ENCODE measurements at places on chromosomes 1 and 21.

DNA sequence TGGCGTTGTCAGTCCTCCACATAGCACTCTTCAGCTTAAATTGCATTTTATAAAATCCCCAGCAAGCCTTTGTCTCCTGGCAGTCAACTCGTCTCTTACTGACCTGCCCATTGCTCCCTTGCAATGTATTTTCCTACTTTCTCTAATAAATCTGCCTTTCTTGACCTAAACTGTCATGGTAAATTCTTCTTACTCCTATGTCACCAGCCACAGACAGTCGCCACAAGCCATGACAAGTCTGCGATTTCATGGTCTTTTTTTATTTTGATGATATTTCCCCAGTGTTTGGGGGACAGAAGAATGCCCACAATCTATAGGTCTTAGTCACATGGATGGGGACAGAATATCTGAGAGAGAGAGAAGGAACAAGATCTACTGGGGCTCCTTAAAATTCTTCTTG lies 8.4 kb downstream of the IFNAR2 start:
- no peak for DNase-seq

- DNase-seq: no peak
Measured at GRCh38 chr1:1082239-1082775, 8.2 kb upstream of the RNF223 start.

DNA sequence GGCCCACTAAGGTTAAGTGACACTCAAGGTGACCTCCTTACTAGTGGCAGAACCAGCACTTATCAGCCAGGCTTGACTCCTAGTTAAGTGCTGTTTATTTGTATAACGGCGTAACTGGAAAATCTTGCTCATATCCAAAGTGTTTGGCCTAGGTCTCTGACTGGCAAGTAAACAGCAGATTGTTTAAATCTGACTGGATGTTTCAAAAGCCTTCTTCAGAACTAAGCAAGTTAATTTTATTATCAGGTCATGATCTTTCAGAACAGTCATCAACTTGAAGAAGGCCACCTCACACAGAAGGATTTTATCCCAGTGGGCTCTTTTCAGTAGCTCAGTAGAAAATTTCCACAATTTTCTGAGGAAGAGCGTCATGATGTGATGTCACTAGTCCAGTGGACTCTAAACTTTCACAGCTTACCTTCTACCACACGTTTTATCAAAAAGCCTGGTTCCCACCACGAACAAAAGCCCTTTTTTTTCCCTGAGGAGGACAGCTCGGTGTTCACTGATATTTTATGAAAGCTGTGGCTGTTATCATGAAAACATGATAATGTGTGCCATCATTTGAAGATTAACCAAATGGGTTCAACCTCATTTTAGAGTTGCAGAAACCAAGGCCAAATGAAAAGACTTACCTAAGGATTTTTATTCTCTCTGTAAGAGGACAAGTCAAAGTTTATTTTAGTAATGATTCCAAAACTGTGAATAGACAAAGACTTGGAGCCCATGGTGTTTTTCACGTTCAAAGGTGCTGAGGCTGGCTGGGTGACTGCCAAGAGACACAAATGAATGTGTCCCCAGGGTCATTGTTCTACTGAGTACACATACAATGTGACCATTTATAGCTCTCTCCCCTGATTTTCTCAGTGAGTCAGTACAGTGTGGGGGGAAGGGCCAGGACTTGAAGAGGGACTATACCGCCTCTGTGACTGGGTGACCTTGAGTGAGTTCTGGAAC lies 9.1 kb downstream of the SGIP1 start:
- no peak for DNase-seq

- DNase-seq: no peak
Measured at GRCh38 chr1:108877348-108878159, 769 bp downstream of the GPSM2 start.

- DNase-seq: peak; percentile 2
Measured at GRCh38 chr1:30518696-30519095, 204.7 kb downstream of the MATN1 start.

DNA sequence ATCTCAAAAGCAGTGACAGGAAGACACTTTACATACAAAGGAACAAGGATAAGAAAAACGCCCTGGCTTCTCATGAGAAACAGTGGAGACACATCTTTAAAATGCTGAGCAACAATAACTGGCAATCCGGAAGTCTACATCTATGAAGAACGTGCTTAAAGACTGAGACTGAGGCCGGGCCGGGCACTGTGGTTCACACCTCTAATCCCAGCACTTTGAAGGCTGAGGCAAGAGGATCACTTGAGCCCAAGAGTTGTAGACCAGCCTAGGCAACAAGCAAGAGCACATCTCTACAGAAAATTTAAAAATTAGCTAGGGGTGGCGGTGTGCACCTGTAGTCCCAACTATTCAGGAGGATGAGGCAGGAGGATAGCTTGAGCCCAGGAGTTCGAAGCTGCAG lies 2.1 kb upstream of the KRTAP12-1 start:
- DNase-seq: no peak

GRCh38 chr1:215779729-215780128 lies 212.6 kb downstream of the KCTD3 start:
- DNase-seq: no peak

- DNase-seq: no peak
Measured at GRCh38 chr1:243494741-243495431, 239.0 kb downstream of the SDCCAG8 start.

DNA sequence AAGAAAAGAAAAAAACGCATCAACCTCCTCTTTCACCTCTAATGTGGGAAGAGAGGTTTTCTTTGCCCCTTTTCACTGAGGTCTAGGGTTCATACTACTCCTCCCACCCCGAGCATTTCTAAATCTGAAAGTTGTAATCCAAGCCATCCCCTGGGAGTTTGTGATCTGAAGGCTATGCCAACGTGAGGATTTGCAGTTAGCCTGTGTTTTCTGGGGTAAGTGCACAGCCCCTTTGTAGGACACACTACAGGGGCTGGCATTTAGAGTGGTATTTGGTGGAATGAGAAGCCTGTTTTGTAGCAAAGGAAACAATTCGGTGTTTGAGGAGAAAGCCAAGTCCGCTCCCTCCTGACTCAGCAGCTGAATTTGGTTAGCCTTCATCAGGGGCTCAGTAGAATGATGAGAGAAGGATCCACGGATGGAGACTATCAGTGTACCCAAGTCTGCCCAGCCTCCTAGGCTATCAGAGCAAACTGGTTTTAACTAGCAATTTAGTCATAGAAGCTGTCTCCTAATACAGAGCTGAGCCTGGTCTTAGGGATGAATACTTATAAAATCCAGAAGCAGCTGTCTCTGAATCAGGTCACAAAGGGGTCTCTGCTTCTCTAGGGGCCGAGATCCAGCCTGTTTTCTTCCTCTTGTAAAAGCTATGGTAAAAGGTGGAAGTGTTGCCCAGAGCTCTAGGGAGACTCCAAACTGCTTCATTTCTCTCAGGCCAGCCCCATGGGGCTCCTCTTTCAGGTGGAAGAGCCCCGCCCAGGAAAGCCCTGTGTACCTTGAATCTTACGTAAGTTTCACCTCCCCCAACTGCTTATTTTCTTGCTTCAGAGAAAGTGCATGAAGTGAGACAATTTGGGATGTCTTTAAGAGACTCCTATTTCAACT lies 2.1 kb downstream of the PCP4L1 start:
- DNase-seq: no peak

- no peak for DNase-seq
Measured at GRCh38 chr21:35084869-35085268, 35.8 kb upstream of the RUNX1 start.

- no peak for DNase-seq
Measured at GRCh38 chr1:230330157-230330556, 96.0 kb downstream of the PGBD5 start.

GRCh38 chr1:114347431-114348209 lies 163.4 kb downstream of the TRIM33 start:
- no peak for DNase-seq

DNA sequence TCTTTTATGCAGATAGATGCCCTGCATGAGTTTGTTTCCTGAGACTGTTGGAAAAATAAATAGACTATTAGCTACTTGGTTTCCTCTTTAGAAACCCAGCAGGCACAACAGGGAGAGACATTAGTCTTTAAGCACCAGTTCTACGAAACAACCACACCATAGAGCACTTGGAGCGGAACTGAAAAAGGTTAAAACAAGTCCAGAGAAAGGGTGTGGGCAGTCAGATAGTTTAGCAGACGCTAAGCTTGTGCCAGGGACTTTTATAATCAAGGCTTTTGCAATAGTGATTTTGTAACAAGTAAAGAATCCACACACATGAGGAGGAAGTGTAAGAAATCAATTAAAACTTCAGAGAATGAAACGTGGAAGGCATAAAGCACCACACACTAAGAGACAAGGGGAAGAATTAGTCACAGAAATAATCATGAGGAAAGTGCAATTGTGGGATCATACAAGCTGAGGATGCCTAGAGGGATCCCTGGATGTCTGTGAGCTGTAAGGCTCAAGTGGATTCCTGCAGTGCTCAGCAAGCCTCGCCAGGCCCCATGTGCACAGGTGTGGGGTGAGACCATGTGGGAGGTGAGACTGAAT lies 37.8 kb upstream of the TLR5 start:
- no peak for DNase-seq

DNA sequence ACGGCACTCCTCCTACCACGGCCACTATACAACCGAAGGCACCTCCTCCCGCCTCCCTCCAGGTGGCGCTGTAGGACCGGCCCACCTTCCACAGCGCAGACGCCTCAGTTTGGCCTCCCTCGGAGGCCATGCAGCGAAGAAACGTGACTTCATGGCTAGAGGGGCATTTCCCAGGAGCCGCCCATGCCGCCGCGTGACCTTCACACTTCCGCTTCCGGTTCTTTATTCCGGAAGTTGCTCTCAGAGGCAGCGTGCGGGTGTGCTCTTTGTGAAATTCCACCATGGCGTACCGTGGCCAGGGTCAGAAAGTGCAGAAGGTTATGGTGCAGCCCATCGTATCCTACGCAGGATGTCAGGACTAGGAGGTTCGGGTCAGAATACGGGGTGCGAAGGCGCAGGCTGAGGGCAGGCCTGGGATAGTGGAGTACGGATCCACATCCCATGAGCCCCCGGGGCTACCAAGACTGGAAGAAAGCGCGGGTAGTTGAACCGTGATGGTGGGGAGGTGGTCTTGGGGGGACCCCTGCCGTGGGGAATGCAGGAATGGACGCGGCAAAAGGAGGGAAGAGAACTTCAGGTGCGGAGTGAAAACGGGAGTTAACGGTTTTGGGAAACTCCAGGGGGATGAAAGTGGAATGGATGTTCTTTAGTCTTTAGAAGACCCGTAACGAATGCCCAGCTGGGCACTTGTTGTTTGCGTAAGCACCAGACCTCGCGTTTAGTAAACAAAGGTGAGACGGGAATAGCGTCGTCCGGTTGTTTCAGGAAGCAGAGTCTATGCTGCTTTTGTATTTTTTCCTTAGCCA lies at the start of gene SNRPE:
SNRPE (plus strand) TSS at position 221 of the 806 bp plus-strand sequence; CDS start at position 282, 61 bp downstream.
- DNase-seq: peak; percentile 97

DNA sequence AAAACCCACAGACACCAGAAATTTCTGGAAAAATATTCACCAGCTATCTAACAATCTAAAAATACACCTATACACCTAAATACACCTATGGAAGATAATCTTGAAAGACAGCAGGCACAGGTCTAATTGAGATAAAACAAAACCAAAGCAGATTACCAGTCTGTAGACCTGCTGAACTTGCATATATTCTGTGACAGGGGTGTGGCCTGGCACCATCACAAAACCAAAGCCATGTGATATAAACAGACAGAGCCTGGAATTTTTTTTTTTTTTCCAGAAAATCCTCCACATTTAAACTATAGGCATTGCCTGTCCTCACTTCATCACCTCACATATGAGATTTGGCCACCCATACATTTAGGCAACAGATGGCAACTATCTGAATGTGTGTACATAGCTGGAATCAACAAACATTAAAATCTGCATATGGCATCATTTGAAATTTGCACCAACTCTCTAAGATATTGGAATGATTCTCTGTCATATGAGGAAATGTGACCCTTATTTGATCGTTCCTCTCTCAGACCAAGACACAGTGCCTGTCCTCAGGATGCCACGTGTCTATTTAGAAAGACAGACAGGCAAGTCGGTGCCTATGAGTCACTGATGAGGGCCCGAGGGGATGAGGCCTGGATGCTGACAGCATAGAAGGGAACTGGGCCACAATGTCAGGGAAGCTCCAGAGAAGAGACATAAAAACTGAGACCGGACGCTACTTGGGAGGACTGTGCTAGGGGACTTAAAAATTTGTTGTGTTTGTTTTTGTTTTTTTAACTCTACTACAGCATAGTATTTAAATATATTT lies 32.6 kb downstream of the NMNAT2 start:
- DNase-seq: no peak

- peak; percentile 80 for DNase-seq
Measured at GRCh38 chr1:7669559-7670311, 101.4 kb upstream of the VAMP3 start.

- no peak for DNase-seq
Measured at GRCh38 chr21:44872323-44872648, 1.2 kb downstream of the PTTG1IP start.

GRCh38 chr1:115400891-115401290 lies 62.8 kb upstream of the NGF start:
- DNase-seq: no peak

DNA sequence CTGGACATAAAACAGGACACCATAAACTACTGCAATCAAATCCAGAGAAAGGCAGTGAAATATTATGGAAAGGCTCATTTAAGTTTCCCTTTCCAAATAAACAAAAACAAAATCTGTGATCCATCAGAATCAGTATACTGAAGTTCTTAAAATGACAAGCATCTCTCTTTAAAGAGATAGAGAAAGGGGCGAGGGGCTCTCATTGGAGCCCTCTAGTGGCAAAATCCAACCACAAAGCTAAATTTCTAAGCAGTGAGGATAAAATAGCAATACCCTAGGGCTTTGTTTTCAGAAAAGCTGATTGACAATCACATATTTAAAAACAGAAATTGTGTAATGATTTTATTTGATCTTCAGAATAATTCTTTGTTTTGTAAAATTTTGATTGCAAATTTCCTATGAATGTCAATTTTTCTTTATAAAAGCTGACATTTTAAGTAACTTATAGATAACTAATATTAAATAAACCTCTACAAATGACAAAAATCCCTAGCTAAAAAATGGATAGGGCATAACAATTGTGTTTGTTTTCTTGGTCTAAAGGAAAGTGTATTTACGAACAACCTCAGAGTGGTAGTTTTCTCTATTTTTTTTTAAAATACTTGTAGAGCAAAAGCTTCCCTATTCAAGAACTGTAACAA lies 138.2 kb downstream of the COL24A1 start:
- DNase-seq: no peak
